ENCODE measurements at places on chromosomes 13 and 19.

GRCh38 chr13:51832471-51833152, 12.4 kb downstream of the TMEM272 start:
- DNase-seq, result no peak

GRCh38 chr19:35911173-35911572, 3.1 kb upstream of the TYROBP start:
- DNase-seq, result no peak

- DNase-seq, result no peak
These were observed 9.0 kb downstream of the CEACAM21 start for GRCh38 chr19:41584931-41585330.

DNA sequence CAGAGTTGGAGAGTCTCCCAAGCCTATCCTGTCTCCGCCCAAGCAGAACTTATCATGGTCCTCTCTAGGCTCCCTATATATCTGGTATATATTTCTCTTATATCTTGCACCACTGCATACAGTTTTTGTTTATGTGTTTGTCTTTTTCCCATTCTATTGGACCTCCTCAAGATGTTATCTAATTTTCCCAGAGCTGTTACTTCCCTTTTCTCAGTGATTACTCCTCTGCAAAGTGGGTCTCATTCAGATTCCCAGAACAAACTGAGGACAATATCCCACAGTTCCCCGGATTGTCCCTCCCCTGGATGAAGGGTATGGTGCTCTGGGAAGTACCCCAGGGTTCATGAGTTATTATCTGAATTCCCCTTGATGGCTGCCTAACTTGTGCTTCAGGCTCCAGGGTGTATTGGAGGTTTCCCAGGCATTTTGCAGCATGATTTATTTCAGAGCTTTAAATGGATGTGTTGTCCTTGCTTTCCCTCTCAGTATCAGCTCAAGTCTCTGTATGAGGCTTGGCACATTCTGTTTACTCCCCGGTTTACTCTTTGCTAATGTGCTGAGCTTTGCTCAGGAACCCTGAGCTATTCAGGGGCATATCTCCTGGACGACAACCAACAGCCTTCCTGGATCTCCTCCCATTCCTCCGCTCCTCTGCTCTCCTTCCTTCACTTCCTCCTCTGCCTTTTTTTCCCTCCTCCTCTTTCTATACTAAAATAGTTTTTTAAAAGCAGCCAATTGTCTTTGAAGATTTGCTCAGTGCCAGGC, 329.3 kb downstream of the SPRY2 start:
- no peak for DNase-seq

DNA sequence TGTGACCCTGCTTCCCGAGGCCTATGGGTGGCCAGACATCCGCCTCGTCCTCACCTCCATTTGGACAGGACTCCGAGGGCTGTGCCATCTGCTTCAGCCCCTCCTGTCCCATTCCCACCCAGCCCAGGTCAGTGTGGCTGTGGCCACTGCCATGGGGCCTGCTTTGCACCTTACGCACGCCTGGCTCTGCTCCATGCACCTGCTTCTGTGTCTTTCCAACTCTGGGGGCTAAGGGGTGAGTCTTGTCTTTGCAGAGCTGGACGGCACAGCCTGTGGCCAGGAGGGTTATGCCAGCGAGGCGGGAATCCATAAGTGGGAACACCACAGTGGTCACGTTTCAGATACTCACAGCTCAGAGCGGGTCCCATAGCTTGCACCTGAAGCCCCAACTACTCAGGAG, 5.2 kb upstream of the ZNF554 start:
- no peak for DNase-seq

GRCh38 chr13:72122661-72123255, 255.8 kb upstream of the DACH1 start:
- no peak for DNase-seq

GRCh38 chr13:90084684-90085290, 1262.7 kb upstream of the MIR17HG start:
- DNase-seq, result no peak

Data from trophoblast cell (in vitro differentiated cells and primary cell).